ENCODE measurements at places on chromosomes 11 and 22.

- DNase-seq: no peak
Observed at GRCh38 chr22:35352214-35353111, 28.4 kb upstream of the HMOX1 start.

GRCh38 chr11:62654297-62654696 is 1.2 kb upstream of the INTS5 start:
- no peak for DNase-seq

DNA sequence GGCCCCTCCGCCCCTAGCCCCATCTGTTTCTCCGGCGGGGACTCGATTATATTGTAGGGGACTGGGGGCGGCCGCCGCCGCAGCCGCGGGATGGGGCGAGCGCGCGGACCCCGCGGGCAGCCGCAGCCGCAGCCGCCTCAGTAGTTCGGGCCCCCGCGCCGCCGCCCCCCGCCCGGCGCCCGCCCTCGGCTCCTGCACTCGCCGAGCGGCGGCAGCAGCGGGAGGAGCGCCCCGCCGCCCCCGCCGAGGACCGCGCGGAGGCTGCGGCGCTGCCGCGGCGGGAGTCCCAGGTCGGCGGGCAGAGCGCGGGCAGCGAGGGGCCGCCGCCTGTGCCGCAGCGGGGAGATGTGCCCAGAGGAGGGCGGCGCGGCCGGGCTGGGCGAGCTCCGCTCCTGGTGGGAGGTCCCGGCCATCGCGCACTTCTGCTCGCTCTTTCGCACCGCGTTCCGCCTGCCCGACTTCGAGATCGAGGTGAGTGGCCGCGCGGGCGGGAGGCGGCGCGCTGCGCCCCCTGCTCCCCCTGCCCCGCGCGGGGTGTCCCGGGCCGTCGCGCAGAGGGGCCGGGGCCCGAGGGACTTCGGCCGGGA is at the start of gene CECR2:
Gene CECR2, plus strand, starts transcription at position 22 of the 587 bp plus-strand sequence. Its CDS starts 324 bp downstream, at position 346.
- DNase-seq: peak; percentile 4

- no peak for DNase-seq
Observed at GRCh38 chr11:124889191-124890091, 8.2 kb downstream of the ROBO4 start.

DNA sequence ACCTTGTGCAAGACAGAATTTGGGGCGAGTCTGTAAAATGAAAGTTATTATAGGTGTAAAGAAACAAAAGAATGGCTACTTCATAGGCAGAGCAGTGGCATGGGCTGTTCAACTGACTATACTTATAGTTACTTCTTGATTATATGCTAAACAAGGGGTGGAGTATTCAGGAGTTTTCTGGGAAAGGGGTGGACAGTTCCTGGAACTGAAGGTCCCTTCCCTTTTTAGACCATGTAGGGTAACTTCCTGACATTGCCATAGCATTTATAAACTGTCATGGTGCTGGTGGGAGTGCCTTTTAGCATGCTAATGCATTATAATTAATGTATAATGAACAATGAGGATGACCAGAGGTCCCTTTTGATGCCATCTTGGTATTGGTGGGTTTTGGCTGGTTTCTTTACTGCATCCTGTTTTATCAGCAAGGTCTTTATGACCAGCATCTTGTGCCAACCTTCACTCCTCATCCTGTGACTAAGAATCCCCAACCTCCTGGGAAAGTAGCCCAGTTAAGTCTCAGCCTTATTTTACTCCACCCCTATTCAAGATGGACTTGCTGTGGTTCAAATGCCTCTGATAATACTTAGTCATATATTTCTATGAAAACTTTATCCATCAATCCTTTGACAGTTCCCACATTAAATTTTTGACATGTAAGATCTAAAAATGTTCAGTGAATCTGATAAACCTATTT is 118.6 kb downstream of the ARHGAP42 start:
- DNase-seq: peak; percentile 33

- no peak for DNase-seq
Observed at GRCh38 chr11:126890561-126890960, 110.0 kb downstream of the KIRREL3 start.

GRCh38 chr11:10308201-10308954 is 3.5 kb downstream of the ADM start:
- DNase-seq: peak; percentile 27

GRCh38 chr11:96228910-96229309 is 114.1 kb downstream of the MAML2 start:
- peak; percentile 69 for DNase-seq

DNA sequence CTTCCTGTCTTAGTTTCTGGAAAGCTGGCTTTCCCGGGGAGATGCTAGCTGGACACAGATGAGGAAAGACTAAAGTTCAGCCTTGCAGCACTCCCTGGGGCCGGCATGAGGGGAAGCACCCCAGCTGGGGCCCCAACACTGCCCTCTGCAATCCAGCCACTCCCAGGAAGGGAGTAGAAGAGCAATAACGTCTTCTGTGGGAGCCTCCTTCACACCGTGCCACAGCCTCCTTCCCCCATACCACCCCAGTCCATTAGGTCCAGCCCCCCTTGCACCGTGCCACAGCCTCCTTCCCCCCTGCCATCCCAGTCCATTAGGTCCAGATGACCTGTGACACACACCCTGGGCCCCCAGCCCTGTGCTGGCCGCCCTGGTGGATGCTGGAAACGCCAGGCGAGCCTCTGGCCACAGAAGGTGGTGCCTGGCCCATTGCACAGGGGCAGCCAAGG is 44.1 kb upstream of the PRDM11 start:
- DNase-seq: no peak

DNA sequence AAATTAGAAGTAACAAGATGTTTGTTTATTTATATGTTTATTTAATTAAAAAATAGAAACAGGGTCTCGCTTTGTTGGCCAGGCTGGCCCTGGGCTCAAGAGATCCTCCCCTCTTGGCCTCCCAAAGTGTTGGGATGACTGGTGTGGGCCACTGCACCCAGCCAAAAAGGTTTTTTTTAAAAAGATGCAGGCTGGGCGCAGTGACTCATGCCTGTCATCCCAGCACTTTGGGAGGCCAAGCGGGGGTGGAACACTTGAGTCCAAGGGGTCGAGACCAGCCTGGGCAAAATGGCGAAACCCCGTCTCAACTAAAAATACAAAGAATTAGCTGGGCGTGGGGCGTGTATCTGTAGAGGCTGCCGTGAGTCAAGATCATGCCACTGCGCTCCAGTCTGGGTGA is 13.4 kb downstream of the DRD4 start:
- no peak for DNase-seq

DNA sequence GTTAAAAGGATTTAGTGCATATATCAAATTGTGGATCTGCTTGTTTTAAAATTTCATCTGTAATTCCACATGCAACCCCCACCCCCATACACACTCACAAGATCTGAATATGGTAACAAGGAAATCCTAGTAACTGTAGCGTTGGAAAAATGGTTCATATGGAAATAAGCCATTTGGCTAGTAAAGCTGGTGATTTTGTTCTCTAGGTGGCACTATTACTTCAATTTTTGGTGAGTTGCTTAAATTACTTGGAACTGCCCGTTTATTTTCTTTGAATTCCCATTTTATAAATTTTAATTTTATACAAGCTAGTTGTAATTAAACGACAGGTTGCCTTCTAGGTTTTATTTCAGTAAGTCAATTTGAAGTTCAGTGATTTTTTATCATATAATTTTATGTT is 5.3 kb downstream of the BDNF start:
- DNase-seq: peak; percentile 28

DNA sequence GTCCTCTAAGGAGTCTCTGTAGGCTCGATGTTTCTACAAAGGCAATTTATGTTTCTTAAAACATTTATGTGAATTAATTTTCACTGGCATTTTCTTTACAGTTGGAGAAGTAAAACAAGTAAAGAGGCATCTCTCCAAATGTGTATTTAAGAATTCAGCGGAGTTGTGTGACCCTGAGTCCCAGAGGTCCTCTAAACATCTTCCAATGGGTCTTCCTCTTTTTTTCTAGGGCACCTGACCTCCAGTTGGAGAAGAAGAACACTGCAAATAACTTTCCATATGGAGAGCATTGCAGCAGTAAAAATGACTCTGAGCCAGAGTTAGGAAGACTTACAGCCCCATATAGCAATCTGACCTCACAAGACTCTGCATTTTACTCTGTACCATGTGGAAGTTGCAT is 480.5 kb upstream of the RAG2 start:
- no peak for DNase-seq

- DNase-seq: peak; percentile 72
Observed at GRCh38 chr11:44893846-44894617, 56.7 kb downstream of the TP53I11 start.

DNA sequence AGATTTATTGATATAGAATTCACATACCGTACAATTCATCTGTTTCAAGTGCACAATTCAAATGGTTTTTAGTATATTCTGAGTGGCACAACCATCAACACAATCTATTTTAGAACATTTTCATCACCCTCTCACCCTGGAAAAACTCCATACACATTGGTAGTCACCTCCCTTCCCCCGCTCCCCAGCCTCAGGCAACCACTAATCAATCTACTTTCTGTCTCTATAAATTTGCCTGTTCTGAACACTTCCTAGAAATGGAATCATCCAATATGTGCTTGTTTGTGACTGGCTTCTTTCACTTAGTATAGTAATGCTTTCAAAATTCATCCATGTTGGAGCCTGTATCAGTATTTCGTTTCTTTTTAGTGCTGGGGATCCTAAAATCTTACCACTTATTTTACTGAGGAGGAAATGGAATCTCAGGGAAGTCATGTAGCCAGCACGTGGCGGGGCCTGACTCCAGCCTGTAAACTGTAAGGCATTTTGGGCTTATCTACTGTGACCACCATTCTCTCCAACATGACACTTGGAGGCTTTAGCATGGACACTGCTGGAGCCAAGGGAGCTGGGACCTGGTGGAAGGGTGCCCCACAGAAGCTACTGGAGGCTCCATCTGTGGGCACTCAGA is 905 bp upstream of the UCP3 start:
- DNase-seq: no peak

- DNase-seq: peak; percentile 55
Observed at GRCh38 chr11:62611705-62612365, 740 bp downstream of the EML3 start.

DNA sequence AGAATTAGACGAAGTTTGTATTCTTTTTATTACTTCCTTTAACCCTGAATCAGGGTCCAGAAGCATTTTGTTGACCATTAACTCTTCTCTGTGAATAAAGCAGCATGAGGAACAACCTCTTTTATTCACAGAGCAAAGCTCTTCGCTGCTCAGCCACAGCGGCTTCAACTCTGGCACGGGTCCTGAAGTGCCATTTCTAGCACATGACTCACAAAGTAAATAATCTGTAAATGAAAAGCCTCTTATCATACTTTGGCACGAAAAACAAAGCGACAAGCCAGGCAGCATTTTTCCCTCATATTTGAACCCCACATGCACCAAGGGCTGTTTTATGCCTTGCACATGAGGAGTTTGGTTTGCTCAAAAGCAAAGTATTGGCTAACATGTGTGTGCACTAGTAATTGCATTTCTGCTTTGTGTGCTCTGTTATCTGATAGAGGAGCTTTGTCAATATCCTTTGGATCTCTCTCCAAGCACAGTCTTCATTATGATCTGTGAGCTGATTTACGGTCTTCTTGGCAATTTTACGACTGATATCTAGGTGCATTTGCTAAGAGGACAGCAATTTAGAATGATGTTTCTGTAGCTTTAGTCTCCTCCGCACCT is 33.0 kb upstream of the APOBEC3A start:
- peak; percentile 88 for DNase-seq

DNA sequence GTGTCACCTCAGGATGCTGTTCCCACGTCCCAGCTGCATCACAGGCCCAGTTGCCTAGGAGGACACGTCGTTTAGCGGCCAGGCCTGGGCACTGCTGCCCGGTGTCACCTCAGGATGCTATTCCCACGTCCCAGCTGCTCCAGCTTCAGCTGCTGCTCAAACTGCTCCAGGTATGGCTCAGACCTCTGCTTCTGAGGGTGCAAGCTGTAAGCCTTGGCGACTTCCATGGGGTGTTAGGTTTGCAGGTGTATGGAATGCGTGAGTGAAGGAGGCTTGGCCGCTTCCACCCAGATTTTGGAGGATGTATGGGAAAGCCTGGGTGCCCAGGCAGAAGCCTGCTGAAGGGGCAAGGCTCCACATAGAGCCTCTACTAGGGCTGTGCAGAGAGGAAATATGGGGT is 205.3 kb upstream of the B3GAT1 start:
- DNase-seq: no peak

DNA sequence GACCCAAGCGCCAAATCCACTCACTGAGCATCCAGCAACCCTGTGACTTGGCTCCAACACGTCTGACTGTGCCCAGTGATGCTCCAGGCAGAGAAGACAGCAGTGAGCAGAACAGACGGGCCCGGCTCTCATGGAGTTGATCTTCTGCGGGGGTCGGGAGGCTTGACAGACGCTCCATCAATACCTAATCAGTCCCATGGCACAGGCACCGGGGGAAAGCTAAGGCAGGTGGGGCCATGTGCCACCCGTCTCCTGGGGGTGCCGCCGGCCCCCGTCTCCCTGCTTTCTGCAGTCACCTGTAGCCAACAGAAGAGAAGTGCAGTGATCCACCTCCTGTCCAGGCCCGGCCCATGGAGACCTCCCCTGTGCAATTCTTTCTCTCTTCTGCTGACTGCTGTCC is 47.5 kb downstream of the LINC01488 start:
- no peak for DNase-seq

DNA sequence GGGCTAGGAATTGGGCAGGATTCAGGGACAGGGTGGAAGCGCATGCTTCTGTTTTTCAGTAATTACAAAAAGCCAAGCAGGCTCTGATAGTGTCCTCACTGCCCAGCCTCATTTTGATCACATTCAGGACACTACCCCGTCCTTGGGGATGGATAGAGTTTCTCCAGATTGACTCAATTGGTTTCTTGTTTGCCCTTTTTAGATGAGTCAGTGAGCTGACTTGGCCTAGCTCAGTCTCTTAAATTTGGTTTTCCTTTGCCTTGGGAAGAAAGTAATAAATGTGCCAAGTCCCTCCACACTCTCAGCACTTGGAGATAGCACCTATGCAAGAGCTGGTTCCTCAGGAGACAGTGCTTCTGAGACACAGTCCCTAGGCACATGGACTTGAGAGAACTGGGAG is 25.5 kb downstream of the DKK3 start:
- no peak for DNase-seq

DNA sequence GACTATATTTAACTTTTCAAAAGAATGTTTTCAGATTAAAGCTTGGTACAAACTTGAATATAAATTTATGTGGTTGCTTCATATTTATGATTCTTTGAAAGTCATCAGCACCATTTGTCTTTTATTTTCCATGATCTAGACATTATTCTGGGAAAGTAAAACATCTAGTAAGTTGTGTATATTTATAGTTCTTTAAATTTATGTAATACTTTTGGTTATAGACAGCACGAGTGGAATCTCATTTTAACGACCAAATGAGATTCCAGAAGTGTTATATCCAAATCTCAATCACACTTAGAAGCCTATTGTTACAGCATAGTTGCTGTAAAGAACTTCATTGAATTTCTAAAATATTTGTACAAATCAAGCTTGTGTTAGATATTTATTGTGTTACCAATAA is 212.3 kb downstream of the DDX10 start:
- DNase-seq: no peak

Data from fibroblast of skin of abdomen (primary cell).